ENCODE measurements at places on chromosomes 11 and 22.

GRCh38 chr22:45731041-45731797 is 59.6 kb downstream of the ATXN10 start:
- DNase-seq = no peak

- no peak for DNase-seq
Measured at GRCh38 chr22:50361688-50362087, 18.6 kb downstream of the PPP6R2 start.

DNA sequence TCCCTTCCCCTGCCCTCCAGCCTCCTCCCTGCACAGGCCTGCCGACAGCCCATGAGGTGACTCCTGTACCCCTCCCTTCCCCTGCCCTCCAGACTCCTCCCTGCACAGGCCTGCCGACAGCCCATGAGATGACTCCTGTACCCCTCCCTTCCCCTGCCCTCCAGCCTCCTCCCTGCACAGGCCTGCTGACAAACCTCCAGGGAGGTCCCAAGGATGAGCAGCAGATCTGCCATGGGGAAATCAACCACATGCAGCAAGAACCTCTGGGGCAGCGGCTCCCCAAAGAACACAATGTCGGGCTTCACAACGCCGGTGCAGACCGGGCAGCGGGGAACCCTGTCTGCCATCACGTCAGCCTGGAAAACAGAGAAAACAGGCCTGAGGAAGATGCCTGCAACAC is 12.3 kb downstream of the SIRT3 start:
- no peak for DNase-seq

DNA sequence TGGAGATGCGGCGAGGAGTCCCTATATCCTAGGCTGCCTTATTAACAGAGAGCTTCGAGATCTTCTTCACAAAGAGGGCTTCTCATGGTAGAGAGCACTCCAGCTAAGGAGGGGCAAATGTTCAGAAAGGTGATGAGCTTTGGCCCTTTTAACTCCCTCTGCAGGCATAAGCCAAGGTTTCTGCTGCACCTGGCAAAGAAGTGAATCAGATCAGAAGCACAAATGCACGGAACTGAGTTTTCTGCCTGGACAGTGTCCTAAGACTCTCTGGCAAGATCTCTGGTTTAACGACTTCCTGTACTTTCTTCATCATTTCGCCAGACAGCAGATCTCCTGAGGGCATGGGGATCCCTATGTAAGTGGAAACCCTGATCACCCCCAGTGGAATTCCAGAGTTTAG is 37.2 kb downstream of the POU2AF3 start:
- DNase-seq = no peak

DNA sequence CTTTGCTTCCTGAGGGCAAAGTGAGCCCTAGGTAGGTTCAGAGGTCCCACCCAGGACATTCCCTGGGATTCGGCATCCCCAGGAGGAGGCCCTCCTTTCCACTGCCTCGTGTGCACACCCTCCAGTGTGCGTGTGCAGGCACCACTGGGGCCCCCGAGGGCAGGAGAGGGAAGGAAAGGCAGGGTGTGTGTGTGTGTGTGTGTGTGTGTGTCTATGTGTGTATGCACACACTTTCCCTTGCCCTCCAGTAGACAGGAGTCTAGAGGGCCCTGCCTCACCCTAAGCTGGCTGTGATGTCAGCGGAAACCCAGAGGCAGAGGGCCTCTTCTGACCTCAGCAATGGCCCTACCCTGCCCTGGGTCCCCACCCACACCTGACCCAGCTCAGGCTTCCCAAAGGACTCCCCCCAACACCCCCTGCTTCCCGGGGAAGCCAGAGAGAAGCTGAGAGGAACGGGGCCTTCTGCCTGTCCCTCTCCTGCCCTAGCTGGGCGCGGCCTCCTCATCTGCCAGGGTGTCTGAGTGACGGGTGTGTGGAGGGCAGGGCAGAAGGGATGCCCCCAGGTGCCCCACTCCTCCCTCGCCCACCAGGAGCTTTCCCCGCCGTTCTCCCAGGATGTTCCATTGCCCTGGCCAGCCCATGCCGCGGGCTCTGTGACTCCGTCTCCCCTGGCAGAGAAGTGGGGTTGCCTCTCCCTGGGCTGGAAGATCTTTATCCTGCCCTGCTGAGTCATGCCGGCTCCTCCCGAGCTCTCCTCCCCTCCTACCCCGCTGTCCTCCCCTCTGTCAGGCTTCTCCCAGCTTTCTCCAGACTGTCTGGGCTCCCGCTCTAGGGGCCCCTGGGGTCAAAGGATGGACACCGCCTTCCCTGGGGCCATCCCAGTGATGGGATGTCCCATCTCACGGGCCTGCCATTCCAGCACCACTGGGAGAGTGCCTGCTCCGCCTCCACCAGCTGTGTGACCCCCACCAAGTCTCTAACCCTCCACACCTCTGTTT is 6.0 kb upstream of the CLCF1 start:
- no peak for DNase-seq

- DNase-seq = no peak
Measured at GRCh38 chr11:1301220-1302000, 8.0 kb downstream of the TOLLIP start.

DNA sequence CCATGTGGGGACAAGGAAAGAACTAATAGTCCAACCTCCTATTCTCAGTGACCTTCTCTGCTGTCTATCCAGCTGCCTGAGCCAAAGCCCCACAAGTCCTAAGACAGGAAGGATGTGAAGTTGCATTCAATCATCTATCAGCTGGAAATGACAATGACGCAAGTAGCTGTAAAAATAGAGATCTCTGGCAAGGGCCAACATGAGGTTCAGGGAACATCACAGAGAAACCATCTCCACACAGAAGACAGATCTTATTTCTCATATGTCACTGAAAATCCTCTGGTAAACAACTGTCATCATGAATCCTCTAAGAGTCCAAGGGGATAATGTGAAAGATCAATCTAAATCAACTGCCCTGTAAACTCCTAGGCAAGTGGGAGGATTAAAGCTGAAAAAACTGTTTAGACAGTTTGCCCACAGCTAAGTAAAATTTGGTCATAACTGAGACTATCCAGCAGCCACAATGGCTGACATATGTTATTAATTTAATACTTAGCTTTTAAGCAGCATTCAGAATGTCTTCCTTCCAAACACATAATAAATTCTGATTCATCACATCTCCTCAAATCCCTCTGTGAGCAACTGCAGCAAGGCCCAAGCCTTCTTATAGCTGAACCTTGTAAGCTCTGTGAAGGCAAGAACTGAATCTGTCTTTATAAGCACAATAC is 52.1 kb downstream of the ALG9 start:
- no peak for DNase-seq

- DNase-seq = no peak
Measured at GRCh38 chr11:36748836-36749235, 150.8 kb upstream of the RAG2 start.

- no peak for DNase-seq
Measured at GRCh38 chr11:83278351-83278750, 7.8 kb downstream of the CCDC90B start.

DNA sequence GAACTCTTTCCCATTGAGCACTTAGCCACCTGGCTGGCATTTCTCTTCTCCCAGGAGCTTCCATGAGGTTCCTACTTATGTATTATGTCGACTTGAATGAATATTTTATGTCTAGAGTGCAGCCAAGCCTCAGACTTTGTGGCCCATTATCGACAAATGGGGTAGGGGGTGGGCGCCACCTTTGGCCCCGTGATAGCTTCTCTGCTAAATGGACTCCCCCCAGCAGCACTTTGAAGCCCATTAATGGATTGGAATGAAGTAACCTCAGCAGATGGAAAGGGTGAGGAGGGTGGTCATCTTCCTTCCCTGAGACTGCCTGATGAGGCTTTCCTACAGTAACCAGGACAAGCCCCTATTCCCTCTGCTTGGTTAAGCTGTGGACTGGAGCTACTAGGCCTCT is 5.9 kb downstream of the MARK2 start:
- no peak for DNase-seq

DNA sequence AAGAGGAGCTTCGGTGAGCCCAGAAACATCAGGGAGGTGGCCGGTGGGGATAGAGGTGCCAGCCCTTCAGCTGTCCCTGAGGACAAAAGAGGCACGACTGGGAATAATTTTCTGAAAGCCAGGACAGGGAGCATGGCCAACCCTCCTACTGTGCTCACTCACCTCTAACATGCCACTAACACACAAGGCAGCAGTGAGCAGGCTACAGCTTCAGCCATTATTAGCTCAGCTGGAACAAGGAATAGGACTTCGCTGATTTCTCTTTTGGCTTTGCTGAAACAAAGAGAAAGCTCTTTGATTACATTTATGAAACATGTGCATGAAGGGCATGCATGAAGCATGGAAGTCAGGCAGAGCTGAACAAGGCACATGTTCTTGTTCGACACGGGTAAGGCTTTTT is 12.1 kb upstream of the OR10A5 start:
- DNase-seq = no peak

DNA sequence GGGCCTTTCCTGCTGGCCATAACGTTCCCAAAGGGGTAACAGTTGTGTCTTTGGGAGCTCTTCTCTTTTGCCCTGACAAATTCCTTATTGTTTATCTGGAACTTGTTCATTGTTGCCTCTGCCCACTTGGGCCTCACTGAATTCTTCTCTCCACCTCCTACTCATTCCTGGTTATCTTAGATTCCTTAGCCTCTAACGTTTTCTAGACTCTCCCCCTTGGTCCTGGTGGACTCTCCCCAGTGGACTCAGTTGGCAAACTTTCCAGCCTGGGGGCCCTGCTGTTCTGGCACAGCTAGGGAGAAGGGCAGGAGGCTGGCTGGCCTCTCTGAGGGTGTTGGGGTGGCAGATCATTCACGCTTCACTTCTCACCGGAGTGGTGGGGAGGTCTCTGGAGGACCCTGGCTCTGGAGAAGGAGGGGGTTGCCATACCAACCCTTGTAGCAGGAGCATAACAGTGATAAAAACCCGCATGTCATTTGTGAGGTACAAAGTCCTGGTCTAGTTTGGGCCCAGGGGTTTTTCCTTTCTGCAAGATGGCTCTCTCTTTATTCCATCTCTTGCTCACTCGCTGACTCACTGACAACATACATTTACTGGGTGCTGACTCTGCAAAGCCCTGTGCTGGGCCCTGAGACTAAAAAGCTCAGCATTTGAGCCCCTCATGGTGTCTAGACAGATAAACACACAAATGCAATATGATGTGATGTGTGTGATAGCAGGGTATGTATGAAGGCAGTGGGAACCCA is 39.7 kb downstream of the YWHAH start:
- no peak for DNase-seq

DNA sequence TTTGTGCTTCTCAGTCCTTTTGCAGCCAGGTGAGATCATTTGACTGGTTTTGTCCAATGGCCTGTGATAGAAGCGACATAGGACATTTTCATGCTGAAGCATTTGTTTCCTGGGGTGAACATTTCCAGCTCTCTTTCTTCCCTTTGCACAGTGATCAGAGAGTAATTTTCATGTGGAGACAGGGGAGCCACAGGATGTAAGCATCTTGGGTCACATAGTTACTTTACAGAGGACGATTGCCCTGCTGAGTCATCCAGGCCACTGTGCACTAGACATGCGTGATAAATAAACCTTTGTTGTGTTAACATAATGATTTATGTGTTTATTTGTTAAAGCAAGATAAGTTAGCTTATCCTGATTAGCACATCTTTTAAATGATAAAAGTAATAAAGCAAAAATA is 263.5 kb upstream of the CCDC179 start:
- no peak for DNase-seq

DNA sequence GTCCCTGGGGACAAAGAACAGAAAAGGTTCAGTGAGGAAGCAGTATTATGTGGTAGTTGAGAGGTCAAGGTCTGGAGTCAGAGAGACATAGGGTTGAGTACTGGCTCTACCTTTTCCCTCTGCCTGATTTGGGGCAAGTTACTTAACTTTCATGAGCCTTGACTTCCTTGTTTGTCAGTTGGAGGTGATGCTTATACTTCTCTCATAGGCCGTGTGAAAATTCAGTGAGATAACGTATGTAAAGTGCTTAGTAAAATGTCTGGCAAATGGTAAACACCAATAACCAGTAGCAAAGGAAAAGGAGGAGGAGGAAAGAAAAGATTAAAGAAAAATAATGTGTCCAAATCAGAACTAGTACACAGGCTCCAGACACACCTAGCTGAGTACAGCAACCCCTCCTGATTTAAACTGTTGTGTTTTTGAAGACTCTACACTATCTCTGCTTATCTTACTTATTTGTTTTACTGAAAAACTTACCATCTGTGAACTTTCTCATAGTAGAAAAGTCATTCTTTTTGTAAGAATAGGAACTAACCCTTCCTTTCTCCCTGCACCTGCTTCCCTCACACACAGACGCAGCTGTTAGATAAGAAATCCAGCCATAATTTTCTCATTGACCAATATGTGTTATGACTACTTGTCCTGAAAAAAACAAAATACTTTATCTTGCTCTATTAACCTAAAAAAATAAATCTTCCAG is 126.9 kb downstream of the CD44 start:
- no peak for DNase-seq

DNA sequence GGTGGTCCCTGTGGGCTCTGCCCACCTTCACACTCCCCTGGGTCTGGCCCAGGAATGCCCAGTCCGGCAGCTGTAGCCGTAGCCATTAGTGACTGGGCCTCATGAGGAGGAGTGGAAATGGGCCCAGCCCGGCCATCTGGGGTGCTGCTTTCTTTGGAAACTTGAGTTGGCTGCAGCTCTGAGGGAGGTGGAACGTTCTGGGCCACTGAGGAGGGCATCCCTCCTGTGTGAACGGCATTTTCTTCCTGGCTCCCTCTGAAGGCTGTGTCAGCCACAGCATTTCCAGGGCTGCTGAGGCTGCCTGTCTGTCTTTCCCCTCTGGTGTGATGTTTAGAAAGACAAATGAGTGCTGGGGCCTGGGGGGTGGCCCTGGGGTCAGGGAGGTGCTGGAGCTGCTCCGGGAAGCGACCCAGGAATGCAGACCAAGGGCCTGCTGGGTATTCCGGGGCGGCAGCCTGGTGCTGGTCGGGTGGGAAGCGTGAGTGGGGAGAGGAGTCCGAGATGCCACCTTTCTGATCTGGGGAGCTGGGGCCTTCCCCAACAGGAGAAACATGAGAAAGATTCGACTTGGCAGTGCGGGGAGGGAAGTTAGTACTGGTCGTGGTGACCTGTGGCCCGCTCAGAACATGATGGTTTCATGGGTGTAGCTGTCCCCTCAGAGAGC is 27.1 kb downstream of the PTDSS2 start:
- DNase-seq = no peak

Data from NCI-H2107 (cell line).